CD4-positive, alpha-beta T cell treated with Interleukin-6 for 4 hours (primary cell): ENCODE measurements at places on chromosomes 16 and 17.

GRCh38 chr16:12590963-12591362 lies 212.7 kb downstream of the CPPED1 start:
- DNase-seq, result no peak

DNA sequence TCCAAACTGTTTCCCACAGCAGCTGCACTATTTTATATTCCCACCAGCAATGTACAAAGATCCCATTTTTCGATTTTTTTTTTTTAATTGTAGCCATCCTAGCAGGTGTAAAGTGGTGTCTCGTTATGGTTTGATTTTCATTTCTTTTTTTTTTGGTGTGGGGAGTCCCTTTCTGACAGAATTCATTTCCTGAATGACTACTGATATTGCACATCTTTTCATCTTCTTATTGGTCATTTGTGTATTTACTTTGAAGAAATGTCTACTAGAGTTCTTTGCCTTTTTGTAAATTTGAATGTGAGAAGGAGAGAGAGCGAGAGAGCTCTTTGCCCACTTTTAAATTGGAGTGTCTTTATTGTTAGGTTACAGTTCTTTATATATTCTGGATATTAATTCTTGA lies 14.0 kb downstream of the CYB5B start:
- DNase-seq, result no peak

GRCh38 chr17:80287806-80288567 lies 27.3 kb downstream of the RNF213 start:
- no peak for DNase-seq

- no peak for DNase-seq
Measured at GRCh38 chr16:49834531-49835151, 21.3 kb downstream of the ZNF423 start.

GRCh38 chr16:1884155-1884760 lies 12.3 kb upstream of the MEIOB start:
- no peak for DNase-seq

DNA sequence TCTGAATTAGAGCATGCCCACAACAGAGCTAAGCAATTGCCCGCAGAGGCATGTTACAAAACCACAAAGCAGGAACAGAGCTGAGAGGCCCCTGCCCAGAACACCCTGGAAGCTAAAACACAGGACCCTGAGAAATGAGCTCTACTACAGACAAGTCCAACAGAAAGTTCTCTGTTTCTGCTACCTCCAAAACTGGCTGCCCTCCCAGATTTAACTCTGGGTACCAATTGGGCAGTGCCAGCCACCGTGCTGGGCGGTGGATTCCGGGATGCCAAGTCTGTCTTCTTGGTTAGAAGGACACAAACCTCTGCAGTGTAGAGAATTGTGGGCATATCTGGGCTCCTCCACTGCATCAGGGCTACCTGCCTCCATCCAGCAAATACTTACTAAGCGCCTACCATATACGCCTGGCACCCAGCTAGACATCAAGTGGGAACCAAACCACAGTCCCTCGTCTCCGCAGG lies 1.0 kb downstream of the CMTM4 start:
- no peak for DNase-seq

- no peak for DNase-seq
Measured at GRCh38 chr17:41013606-41014005, 4.7 kb upstream of the KRTAP3-1 start.

DNA sequence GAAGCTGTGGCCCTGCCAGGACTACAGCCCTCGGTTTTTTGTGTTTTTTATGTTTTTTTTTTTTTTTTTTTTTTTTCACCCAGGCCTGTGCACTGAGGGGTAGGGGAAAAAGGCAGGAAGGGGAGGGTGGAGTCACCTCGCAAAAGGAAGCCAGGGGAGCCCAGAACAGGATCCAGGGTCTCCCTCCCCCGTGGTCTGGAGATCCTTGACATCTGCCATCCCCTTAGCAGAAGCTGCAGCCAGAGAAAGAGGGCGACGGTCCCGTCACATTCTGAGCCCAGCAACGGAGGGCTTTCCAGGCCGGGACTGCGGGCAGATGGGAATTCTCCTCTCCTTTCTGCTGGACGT lies 29.1 kb upstream of the PHOSPHO1 start:
- no peak for DNase-seq

DNA sequence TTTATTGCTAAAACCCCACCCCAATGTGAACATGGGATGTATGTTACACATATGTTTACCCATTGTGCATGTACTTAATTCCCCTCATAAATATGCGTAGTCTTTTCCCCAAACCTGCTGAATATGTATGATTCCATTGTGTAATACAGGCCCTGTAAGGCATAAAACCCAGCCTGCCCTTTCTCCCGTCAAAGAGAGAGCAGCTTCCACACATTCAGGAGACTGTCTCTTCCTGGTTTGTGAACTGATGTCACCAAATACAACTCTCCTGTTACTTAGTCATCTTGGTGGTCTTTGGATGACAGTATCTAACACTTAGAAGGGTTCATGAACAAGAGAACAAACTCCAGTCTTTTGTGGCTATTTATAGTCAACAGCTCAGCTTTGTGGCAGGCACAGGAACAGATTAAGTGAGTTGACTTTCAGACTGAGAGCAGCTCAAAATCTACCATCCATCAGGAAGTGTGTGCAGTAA lies 24.7 kb upstream of the TMC7 start:
- DNase-seq, result no peak
